ENCODE measurements at places on chromosomes 4 and X.

DNA sequence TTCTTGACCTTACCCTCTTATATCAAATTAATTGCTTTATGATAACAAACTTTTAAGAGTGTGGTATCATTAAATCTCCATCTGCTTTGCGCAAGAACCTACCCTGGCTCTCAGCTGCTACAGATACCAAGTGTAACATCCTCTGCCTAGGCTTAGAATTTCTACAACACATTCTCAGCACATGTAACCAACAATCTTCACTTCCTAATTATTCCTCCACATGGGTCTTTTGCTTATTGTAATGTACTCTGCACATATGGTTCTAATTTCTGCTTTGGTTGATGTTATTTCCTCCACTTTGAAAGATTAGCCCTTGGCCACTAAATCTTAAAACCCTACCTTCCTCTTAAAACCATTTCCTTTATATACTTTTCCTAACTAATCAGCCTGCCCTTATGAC lies 242.4 kb downstream of the ARHGAP24 start:
- no peak for DNase-seq

DNA sequence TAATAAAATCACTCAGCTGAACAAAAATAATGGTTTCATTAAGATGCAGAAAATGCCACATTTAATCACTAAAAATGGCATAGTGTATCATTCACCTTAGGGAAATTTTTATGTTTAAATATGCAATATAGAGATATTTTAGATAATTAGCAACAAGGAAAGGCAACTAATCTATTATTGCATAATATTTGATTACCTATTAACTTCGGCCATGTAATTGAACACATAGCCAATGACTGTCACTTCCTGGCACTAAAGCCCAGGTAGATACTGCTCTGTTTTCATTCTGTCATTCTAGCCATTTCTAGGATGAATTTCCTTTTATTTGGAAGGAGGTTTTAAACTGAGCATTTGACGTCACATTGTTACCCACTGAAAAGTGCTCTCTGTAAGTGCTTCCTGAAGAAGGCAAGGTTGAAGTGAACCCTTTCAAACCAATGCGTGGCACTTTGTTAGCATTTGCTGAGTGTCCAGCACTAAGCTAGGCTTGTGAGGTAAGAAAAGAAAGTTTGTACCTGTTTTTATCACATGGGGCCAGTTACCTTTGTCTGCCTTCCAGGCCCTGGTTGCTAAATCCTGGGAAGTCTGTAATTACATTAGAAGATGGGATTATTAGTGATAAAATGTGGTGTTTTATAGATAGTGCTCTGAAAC lies 67.8 kb upstream of the LSM6 start:
- no peak for DNase-seq

DNA sequence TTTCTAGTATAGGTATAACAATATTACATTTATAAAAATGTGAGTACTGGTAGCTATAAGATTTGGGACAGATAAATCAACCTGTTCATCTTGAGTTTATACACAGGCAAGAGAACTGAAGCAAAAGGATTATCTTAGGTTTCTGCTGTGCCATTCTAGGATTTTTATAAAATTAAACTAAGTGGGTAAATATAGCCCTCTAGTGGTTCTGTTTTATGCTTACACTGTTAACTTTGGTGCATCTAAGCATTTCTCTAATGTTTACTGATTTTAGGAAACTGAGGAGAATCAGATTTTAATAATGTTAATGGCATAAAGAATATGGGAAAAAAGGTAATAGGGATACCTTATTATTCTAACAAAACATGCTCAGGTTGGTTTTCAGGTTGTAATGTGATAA lies 1.1 kb upstream of the RRH start:
- no peak for DNase-seq

GRCh38 chrX:21802054-21802670 lies 37.3 kb upstream of the MBTPS2 start:
- no peak for DNase-seq

DNA sequence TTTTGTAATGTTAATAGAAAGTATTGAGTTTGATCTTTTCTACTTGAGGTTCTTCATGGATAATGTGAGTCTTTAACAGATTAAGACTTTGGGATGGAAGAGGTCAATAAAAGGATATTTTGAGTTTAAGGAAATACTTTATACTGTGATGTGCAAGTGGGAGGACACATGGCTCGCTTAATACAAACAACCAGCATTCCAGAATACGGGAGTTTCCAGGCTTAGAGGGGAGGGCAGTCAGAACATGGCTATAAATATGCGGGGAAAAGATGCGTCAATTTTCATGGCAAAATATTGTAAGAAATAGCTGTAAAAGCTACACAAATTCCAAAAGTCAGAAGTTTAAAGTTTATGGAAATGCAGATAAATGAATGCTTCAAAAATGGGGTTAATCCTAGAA lies 192.3 kb downstream of the AASDH start:
- no peak for DNase-seq

DNA sequence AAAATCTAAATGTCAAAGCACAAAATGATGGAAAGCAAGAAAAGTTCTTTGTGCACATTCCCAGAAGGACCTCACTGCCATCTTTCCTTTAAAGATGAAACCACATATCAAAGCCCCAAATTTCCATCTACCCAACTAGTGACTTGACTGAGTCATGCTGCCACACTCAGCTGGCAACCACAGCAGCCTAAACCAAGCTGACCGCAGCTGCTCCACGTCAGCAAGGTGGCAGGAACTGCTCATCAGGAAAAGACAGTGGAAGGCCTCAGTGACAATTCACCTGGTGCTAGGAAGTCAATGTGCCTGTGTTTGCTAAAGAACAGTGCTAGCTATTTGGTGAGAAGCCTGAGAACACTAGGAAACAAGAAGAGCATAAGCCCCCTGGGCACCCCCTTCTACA lies 26.1 kb downstream of the ACOX3 start:
- DNase-seq, result no peak

DNA sequence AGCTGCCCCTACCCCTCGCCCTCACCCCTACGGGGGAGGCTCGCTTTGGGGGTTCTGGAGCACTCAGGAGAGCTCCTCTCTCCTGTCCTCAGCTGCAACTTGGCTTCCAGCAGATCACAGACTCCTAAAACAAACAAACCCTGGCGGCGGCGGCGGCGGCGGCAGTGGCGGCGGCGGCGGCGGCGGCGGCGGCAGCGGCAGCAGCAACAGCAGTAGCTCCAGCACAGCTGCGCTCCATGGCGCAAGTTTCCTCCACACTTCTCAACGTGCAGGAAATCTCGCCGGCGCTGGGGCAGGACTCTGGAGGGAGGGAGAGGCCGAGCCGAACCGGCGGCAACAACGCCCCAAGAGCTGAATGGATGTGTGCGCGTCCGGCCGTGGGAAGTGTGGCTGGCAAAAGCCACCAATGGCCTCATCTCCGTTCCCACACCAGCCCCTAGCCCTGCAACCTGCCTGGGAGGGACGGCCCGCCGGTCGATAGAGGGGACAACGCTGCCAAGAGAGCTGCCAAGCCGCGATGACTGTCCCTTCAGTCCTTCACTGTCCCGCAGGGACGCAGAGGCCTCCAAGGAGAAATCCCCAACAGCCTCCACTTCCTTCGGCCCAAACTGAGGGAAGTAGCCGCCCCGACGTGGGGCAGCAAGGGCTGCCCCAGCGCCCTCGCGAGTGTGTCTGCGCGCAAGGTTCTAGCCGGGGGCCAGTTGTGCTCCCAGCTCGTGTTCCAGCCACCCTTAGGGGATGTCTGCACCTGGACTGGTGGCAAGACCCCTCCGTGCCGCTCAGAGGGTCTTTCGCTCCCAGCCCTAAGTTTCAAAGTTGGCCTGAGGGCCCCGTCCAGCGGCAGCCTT lies 775 bp downstream of the SHROOM4 start:
- DNase-seq, result no peak

DNA sequence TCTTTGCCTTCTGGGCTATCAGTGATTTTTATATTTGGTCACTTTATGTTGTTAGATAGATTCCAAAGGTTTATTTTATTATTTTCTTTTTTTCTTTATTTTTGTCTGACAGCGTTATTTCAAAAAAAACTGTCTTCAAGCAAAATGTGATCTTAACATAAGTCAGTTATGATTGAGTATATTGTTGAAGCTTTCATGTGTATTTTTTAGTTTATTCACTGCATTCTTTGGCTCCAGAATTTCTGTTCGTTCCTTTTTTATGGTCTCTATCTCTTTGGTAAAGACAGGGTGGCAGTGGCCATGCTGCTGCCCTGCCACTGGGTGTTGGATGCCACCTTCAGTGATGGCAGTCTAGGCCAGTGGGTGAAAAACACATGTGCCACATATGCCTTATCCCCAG lies at the start of gene MAGEC3:
Gene MAGEC3, plus strand, starts transcription at position 301 of the 400 bp plus-strand sequence. Its CDS starts 0 bp downstream, at position 301.
- DNase-seq, result no peak

GRCh38 chr4:97770222-97770621 lies 373.1 kb downstream of the STPG2 start:
- DNase-seq, result no peak

DNA sequence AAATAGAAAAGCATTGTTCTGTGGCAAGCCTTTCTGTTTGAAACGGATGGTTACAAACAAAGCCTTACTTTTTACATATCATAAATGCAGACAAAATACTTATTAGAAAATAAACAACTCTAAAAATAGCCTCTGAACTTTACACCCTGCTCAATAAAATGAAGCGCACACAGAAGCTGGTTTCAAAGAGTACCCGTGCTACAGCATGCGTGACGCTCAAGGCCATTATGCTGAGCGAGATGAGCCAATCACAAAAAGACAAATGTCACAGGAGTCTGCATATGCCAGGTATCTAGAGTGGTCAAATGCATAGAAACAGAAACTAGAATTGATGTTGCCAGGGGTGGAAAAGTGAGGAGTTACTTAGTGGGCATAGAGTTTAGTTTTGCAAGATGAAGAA lies 326.5 kb upstream of the GATB start:
- DNase-seq, result no peak

DNA sequence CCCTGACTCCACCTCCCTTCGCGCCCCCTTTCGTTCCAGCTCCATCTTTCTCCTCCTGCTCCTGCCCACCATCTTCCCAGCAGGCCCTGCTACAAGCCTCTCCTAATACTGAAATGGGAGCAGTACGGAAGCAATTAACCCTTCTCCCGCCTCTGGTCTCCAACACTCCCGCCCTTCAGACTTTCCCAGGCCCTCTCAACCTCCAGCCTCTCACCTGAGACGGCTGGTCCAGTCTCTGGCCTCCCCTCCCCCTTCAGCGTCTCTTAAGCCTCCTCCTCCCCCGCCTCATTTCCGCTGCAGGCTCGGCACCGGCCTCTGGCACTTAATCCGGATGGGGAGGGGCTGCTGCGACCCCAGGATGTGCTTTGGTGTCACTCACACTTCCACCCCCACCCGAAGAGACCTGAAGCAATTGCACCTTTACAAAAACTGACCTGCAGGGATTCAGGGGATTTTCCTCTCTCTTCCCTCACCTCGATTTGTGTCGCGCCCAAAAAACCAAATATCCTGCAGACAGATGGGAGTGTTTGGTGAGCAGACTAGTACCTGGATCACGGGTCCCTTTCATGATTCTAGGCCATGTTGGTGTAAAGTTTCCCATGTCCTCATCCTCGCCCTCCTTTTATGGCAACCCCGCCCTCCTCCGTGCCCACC lies 657 bp downstream of the TCEAL8 start:
- peak; percentile 48 for DNase-seq

GRCh38 chr4:109301651-109302360 lies 652 bp downstream of the COL25A1 start:
- no peak for DNase-seq

GRCh38 chr4:154528869-154529268 lies 21.3 kb downstream of the PLRG1 start:
- no peak for DNase-seq

GRCh38 chr4:120874792-120875774 lies 47.4 kb downstream of the PRDM5 start:
- no peak for DNase-seq

DNA sequence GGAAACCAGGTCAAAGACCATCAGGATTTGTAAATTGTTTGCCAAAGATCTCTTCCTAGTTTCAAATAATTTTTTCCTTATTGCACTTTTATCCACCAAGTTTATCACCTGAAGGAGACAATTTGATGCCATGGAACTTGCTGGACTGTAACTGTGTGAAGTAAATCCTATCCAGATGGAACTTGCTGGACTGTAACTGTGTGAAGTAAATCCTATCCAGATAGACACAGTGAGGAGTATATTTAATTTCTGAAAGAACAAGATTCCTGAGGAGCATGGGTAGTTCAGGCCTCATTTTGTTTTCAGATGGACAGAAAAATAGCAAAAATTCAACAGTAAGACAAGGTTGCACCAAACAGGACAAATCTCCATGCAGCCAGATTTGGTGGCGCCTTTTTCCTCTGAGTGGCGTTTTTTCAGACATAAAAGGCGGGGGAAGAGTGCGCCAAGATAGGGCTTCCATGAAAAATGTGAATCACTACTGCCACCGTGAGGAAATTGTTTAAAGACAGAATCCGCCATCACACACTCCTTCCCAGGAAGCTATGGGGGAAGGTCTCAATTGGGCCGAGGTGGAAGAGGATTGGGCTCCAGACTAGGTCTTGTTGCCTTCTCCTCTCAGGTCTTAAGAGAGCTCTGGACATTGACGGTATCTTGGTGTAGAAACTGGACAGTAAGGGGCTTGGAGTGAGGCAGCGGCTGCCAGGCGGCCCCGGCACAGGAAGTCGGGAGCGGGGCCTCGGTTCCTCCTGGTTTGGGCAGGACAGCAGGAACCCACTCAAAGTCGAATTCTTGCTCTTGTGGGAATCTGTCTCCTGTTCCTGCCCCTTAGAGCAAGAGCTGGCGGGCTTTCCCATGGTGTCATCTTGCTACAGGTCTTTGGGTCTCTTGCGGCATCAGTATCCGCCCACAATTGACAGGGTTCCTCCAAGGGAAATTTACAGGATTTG lies 234.7 kb downstream of the OR13H1 start:
- no peak for DNase-seq

DNA sequence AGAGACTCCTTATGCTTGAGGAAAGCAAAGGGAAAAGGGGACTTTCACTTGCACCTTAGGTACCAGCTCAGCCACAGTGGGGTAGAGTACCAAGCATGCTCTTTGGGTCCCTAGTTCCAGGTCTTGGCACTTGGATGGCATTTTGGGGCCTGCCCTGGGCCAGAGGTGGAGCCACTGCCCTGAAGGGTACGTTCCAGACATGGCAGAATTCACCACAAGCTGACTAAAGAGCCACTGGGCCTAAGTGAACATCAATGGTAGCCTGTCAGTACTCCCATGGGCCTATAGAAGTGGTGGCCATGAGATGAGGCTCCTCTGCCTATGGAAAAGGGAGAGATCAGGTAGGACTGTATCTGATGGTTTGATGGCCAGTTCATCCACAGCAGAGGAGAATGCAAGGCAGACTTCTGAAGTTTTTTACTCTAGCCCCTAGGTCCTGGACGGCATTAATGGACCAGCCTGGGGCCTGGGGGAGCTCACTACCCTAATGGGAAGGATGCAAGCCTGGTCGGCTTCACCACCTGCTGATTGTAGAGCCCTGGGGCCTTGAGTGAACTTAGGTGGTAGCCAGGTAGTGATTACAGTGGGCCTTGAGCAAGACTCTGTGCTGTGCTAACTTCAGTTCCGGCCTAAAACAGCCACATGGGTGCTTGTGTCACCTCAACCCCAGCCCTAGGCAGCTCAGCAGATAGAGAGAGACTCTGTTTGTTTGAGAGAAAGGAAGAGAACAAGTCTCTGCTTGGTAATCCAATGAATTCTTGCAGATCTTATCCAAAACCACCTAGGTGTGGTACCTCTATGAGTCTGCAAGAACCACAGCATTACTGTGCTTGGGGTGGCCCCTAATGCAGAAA lies 19.8 kb upstream of the HSFX4 start:
- DNase-seq, result no peak

All from putamen (tissue), 1 donor.